Neural crest cell (in vitro differentiated cells): ENCODE measurements at places on chromosomes 6 and 20. TPM values are rescaled to one million over a fixed set of nuclear protein-coding genes. Genes with fewer than 3 reads are reported as not detected.

DNA sequence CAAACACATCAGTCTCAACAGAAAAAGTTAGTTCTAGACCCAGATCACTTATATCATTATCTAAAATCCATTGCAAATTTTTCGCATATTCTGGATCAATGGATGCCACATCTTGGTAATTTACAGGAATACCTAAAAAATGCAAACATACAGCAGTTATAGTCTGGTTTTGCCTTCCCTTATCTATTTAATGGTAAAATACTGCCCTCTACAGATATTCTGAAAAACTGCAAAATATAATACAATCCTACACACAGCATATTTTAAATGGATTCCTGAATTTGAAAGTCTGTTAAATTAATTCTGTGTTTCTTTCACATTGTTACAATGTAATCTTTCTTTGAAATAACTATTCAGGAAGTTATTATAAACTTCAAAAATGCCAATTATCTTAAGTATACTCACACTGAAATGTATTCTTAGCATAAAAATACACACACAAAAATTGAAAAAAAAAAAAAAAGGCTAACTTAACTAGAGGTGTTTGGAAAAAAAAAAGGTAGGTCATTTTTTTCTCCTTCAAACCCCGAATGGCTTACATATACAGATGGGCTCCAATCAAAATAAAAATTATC lies 88.4 kb downstream of the HACE1 start:
- no peak for DNase-seq

DNA sequence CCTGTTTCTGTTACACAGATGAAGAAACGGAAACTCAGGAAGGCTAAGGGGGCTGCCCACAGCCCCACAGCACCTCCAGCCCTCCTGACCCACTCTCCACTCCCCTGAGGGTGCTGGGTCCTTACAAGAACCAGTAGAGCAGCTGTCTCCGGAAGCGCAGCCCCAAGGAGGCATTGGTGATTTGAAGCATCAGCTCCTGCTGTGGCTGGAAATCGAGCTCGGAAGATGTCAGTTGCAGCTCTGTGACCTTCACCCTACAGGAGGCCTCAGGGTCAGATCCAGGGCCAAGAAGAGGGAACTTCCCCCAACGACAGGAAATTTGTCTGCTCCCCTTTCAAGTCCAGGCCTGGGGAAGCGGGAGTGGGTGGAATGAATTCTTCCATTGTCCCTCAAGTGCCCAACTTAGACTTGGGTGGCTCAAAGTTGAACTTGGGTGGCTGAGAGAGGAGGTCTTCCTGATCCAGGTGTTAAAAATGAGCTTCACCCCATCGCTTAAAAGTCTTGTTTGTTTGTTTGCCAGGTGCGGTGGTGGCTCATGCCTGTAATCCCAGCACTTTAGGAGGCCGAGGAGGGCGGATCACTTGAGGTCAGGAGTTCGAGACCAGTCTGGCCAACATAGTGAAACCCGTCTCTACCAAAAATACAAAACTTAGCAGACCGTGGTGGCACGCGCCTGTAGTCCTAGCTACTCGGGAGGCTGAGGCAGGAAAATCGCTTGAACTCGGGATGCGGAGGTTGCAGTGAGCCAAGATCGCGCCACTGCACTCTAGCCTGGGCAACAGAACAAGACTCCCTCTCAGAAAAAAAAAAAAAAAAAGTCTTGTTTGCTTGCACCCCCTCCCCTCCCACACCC lies 1.9 kb downstream of the PLTP start:
- no peak for DNase-seq

GRCh38 chr20:32871627-32872160 lies 13.0 kb downstream of the EFCAB8 start:
- DNase-seq = no peak

DNA sequence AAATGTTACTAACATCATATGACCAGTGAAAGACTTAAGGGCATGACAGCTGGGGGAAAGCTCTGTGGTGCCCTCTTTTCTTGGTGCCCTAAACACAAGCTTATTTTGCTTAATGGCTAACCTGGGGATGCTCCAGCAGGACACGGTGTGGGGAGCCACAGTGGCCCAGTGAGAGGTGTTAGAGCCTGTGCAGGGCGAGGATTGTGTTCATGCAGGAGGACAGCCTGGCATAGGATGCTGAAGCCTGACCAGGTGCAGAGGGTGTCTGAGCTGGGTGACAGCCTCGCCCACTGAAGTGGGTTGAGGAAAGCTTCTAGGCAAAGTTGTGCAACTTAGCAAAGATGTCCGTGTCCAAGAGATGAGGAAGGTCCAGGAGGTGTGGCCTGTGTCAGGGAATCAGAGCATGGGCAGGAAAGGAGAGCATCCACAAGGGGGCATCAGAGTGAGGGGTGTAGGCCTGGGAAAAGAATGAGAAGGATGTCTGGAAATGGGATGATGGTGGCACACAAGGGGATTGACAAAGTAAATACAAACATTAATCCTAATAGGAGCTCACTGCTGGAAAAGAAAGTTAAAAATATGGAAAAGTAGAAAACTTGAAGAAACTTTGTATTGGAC lies 33.9 kb downstream of the SLC17A4 start:
- DNase-seq = no peak

GRCh38 chr6:68054756-68055155 lies 580.3 kb upstream of the ADGRB3 start:
- no peak for DNase-seq

DNA sequence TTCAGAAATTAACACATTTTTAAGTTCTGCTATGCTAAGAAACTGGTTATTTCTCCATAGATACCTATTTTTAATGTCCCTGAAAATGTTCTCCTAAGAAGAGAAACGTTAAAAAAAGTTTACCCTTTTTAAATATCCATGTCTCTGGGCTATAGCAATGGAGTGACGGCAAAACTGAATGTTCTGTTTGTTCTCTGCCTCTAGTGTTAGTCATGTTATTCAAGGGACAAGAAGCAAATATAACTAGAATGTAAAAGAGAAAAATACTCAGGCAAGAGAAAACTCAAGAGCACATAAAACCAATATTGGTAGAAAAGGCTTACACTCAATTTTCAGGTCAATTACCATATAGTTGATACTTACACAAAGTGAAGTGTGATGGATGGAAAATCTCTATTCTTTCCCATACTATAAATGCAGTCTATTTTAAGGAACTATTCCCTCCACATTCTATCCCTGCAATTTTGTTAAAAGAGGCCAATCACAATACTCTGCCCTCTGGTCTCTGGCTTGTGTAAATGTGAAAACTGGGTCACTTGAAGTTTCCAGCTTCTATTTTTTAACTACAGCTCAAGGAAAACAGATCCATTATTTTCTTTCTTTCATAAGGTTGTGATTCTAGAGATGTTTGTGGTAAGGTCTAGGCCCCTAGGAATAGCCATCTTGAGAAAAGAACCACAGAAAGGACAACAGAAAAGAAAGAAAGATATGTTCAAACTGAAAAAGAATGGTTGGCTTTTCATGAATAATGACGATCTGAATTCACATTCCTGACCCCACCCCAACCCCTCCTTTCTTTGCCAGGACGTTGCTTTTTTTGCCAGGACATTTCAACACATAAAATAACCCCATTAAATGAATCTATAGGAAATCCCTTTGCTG lies 200.3 kb upstream of the FAM83B start:
- no peak for DNase-seq

DNA sequence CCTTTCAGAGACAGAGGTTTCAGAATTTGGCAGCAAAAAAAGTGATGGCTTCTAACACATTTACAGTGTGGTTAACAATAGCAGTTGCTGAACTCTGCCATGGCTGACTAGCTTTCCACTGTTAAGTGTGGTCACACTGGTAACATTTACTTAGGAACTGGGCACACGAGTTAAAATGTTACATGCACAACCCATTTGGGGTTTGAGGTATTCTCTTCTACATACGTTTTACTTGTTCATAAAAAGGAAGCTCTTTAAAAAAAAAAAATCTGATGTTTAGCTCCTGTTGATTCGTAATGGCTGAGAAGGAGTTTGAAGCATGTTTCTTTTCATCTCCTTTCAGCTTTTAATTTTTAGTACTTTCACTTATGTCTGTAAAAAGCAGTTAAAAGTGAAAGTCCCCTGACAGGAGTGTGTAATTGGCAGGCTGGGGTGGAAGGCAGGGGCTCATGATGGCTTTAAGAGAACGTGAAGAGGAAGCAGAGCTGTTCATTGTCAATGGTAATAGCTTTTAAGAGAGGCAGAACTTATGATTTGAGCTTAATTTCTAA lies 245.9 kb downstream of the FARS2 start:
- DNase-seq = no peak

DNA sequence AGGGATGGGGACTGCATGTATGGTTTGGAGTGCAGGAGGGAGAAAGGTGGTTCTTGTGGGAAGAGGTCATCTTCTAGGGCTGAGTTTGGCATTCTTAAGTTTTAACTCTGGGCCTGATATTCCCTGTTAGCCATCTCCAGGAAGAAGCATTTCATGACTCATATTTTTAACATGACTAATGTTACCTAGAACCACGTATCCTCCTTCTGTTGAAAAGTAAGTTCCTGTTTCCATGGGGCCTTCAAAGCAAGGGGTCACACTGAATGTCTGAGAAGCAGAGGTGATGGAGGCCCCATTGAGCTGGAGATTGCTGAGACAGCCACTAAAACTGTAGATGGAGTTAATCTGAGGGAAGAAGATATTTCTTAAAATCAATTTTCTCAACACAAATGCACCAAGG lies 30.2 kb downstream of the FAM229B start:
- no peak for DNase-seq

GRCh38 chr6:129353067-129353466 lies 356.9 kb downstream of the ARHGAP18 start:
- no peak for DNase-seq

GRCh38 chr20:6705106-6705766 lies 62.2 kb upstream of the BMP2 start:
- DNase-seq = no peak

- DNase-seq = no peak
Measured at GRCh38 chr6:21601339-21601923, 7.9 kb downstream of the SOX4 start.

DNA sequence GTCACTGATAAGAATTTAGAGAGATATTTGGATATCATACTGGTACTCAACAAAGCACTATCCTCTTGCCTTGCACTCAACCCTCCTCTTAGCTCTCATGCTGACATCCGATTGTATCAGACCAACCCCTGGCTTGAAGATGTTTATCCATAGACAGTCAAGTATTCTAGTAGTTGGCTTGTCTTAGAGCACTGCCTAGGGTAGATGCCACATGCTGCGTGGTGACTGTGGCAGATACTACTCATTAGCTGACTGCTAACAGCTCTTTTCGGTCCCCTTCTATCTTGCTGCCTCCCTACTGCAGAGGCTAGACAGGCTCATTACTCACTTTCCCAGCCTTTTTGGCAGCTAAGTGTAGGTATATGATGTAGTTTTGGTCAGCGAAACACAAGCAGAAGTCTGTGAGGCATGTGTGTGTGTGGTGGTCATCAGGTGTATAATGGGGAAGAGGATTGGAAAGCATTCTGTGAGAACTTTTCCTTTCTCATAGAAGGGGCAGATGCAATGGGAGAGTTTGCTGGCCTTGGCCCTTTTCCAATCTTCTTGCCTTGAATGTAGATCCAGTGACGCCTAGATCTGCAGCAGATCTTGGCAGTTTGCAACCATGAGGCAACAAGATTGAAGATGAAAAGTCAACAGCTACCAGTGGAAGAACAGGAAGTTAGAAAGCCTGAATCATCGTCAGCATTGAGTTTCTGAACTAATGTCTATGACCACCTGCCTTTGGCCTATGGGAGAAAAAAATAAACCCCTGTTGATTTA lies 4.4 kb upstream of the IFNGR1 start:
- no peak for DNase-seq

- DNase-seq = no peak
Measured at GRCh38 chr20:13322621-13323020, 101.5 kb downstream of the ISM1 start.

DNA sequence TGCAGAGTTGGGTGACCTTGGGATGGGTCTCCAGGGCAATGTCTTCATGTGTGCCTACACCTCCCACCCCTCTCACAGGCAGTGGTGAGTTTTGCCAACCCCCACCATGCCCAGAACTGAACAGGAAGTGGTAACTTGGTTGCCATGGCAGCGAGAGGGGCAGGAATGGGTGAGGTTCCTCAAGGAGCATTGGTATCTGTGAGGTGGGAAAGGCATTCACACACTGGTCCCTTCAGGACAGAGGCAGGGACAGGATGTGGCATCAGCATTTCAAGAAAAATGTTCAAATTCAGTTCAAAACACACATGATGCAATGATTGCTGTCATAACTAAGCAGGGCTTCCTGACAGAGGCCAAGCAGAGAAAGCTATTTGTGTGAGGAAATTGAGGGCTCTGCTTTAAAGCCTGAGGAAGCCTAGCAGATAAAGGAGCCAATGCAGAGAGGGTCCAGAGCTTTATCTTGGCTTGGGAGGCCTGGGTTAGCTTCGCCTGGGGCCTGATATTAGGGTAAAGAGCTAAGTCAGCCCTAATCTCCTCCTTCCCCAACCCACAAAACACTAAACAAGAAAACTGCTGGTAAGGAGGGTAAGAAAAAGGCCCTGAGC lies 551 bp downstream of the TREML2 start:
- DNase-seq = no peak

- no peak for DNase-seq
Measured at GRCh38 chr6:55993418-55993817, 118.0 kb upstream of the BMP5 start.

DNA sequence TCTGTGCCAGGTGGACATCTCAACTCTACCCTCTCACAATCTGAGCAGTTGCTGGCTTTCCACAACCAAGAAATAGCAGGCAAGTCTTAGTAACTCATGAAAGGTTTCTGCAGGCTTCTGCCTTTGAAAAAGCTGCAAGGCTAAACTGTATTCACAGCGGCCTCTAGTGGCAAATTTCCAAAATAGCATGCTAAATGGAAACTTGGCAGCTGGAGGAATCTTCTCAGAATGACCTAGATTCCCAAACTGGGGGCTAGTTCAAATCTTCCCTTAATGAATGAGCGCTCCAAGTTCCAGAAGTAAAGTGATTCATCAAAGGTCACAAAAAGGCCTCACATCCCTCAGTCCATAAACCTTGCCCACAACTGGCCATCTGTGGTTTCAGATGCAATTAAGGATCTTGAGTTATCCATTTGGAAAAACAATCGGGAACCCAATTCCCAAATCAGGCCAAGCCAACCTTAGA lies 11.9 kb upstream of the CPNE5 start:
- peak; percentile 46 for DNase-seq

Gene CST4
- not detected in 2 replicates for total RNA-seq

Gene TRIM31
- total RNA-seq = not detected in 2 replicates

Gene CDH26
- 0.86 and 0.89 TPM in 2 replicates for total RNA-seq

Gene GNAS-AS1
- total RNA-seq = 3.8 and 6.3 TPM in 2 replicates

Gene PRDM1
- 1.2 and 1.7 TPM in 2 replicates for total RNA-seq

Gene BTNL2
- total RNA-seq = not detected in 2 replicates

Gene CST9L
- not detected in 2 replicates for total RNA-seq

Gene MUCL3
- not detected in 2 replicates for total RNA-seq
